ENCODE measurements at places on chromosomes 2 and 18. TPM values are rescaled to one million over a fixed set of nuclear protein-coding genes. Genes with fewer than 3 reads are reported as not detected.

Gene ITGB1BP1
- total RNA-seq: 60.7 TPM

Gene OTOS
- total RNA-seq: 0.94 TPM

Gene C2orf80
- 28.7 TPM for total RNA-seq

Gene C1QL2
- 1.6 TPM for total RNA-seq

Gene KIF5C
- total RNA-seq: 379 TPM

Gene SIX2
- 0.16 TPM for total RNA-seq

Gene VWC2L
- 20.9 TPM for total RNA-seq

Gene APOB
- total RNA-seq: 0.62 TPM

Gene FBXO15
- 3.1 TPM for total RNA-seq

Gene GDF7
- 0.16 TPM for total RNA-seq

Gene IL18RAP
- 0.16 TPM for total RNA-seq

Gene MSTN
- total RNA-seq: 0.94 TPM

Gene MRPL30
- total RNA-seq: 77.8 TPM

Gene HOXD13
- total RNA-seq: not detected

Gene KCNE4
- total RNA-seq: 3.7 TPM

Gene MOCOS
- 0.16 TPM for total RNA-seq

Gene ZSWIM2
- 1.2 TPM for total RNA-seq

Gene MEP1B
- 0.78 TPM for total RNA-seq

Gene GRB14
- total RNA-seq: 24.0 TPM

Gene SPC25
- total RNA-seq: 3.4 TPM

Gene MGAT4A
- 40.7 TPM for total RNA-seq

Gene TMEFF2
- 50.4 TPM for total RNA-seq

Gene TTC21B
- 68.3 TPM for total RNA-seq

Gene HMSD
- total RNA-seq: 0.16 TPM

Gene ERMN
- 0.47 TPM for total RNA-seq

Gene TUBA3E
- total RNA-seq: not detected

Gene FIGN
- 3.4 TPM for total RNA-seq

Gene RAX
- not detected for total RNA-seq

Gene FSHR
- total RNA-seq: not detected

Gene PCGF1
- total RNA-seq: 6.4 TPM

Gene RBKS
- 1.2 TPM for total RNA-seq

Gene SP5
- total RNA-seq: 0.78 TPM

Gene FKBP7
- total RNA-seq: 9.5 TPM

Gene ZNF396
- total RNA-seq: 5.0 TPM

Gene MYO5B
- total RNA-seq: 30.7 TPM

Gene XIRP2
- 0.78 TPM for total RNA-seq

Gene SCTR
- 0.62 TPM for total RNA-seq

Gene ASXL3
- total RNA-seq: 94.5 TPM

Gene SP100
- total RNA-seq: 4.8 TPM

Gene UGT1A3
- not detected for total RNA-seq

Gene RBMS1
- total RNA-seq: 7.8 TPM

Gene TRIM43
- not detected for total RNA-seq
